ENCODE measurements at places on chromosomes 16 and 17.

DNA sequence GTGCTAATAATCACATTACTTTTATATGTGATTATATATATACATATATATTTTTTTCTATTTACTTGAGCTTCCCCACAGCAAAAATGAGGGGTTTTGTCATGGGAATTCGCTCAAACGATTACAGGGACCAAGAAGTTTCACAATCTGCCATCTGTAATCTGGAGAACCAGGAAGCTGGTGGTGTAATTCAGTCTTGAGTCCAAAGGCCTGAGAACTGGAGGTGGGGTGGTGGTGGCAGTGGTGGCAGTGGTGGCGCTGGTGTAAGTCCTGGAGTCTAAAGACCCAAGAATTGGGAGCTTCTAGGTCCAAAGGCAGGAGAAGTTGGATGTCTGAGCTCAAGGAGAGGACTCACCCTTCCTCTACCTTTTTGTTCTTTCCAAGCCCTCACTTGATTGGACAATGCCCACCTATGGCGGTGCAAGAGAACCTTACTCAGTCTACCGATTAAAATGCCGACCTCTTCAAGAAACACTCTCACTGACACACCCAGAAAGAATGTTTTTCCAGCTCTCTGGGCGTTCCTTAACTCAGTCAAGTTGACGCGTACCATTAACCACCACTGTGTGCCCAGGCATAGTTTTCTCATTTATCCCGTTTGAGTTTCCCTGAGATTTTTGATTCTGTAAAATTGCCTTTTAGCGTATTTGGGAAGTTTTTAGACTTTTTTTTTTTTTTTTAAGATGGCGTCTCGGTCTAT lies 31.9 kb downstream of the POLR2A start:
- DNase-seq, result no peak

DNA sequence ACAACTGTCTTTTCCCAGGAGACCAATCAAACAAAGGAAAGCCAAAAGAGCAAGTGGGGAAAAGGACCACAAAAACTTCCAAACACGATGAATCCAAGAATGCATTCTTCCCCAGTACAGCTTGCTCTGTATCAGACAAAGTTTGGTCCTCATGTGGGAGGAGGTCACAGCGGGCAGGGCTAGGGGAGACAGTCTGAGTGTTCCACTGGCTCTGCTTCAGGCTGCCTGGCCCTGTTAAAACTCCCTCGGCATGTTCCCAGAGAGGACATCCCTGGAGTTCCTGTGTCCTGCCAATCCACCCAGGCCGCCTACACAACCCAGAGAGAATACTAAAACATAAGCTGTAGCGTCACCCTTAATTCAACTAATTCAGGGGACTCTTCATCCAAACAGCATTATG lies 415.1 kb upstream of the DYNLRB2 start:
- no peak for DNase-seq

GRCh38 chr16:30604316-30604947 lies 5.8 kb downstream of the ZNF689 start:
- no peak for DNase-seq

GRCh38 chr17:59848778-59849177 lies 44.0 kb downstream of the TUBD1 start:
- no peak for DNase-seq

- no peak for DNase-seq
Observed at GRCh38 chr17:44354582-44355561, 8.8 kb downstream of the FAM171A2 start.

DNA sequence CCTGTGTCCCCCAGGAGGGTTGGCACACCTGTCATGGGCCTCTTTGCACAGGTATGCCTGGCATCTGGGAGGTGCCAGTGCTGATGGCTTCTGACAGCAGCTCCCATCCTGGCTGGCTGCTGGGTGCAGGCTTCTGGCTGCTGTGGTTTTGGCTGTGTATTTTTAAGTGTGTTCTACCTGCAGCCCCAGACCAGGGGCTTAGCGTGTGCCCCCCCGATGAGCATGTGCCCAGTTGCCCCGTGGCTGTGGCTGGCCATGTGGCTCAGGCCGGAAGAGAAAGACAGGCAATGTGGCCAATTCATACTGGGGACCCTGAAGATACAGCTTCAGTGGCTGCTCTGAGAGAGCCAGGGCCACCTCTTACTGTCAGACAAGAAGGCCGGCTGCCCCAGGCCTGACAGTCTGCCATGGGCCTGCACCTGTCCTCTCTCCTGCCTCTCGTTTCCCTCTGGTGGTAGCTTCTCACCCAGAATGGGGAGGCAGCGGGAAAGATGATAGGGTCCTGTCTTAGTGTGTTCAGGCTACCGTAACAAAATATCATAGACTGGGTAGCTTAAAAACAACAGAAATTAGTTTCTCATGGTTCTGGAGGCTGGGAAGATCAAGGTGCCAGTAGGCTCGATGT lies 37.6 kb upstream of the LGALS9 start:
- DNase-seq, result no peak

DNA sequence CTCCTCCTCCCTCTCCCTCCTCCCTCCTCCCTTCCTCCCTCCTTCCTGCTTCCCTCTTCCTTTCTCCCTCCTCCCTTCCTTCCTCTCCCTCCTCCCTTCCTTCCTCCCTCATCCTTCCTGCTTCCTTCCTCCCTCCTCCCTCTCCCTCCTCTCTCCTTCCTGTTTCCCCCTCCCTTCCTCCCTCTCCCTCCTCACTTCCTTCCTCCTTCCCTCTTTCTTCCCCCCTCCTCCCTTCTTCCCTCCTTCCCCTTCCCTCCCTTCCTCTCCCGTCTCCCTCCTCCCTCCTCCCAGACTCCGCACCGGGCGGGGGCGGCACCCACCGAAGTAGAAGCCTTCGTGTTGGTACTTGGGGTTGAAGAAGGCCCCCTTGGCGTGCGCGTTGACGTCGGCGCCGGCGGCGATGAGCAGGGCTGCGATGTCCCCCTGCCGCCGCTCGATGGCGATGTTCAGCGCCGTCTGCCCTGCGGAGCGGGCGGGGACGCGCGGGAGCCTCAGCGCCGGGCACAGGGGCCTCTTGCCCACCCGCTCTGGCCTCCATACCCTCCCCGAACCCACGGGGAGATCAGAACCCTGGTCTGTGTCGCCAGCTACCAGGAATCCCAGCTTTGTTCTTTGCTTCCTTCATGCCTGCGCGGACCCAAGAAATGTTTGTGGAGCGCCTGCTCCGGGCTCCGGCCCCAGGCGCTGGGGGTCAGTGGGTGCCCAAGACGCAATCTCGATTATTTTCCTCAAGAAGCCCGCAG lies 22.2 kb downstream of the TRPV3 start:
- no peak for DNase-seq

DNA sequence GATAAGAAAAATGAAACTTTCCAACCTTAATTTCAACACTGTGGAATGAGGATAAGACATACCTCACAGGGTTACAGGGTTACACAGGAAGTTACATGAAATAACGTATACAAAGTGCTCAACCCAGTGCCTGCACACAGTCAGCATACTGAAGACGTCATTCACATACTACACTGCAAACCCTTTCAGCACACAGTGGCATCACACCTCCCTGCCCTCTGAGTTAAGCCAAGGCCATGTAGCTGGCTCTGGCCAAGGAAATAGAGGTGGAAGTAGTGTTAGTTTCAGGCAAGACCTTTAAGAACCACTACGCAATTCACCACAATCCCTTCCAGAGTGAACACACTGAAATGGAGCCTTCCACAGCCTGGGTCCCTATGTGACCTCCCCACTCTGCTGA lies 46.6 kb upstream of the GSG1L start:
- no peak for DNase-seq

DNA sequence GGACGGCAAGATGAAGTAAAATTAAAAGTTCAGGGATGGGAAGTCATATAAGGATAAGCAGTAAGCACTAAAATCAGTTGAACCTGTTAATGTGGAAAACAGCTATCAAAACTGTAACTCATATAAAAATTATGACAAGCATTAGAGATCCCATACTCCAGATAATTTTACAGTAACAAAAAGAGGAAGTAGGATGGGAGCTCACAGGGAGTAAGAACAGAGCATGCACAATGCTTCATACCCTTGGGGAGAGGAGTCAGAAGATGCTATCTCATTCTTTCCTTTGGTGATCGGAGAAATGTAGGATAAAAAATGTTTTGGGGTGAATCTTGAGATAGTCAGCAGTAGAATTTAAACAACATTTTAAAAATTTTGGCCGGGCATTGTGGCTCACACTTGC lies 164.7 kb upstream of the CACNG5 start:
- no peak for DNase-seq

- no peak for DNase-seq
Observed at GRCh38 chr16:80260906-80261311, 279.9 kb upstream of the DYNLRB2 start.

GRCh38 chr17:33038740-33039139 lies 47.1 kb downstream of the SPACA3 start:
- no peak for DNase-seq

GRCh38 chr16:1554826-1555445 lies 21.5 kb downstream of the TMEM204 start:
- no peak for DNase-seq

DNA sequence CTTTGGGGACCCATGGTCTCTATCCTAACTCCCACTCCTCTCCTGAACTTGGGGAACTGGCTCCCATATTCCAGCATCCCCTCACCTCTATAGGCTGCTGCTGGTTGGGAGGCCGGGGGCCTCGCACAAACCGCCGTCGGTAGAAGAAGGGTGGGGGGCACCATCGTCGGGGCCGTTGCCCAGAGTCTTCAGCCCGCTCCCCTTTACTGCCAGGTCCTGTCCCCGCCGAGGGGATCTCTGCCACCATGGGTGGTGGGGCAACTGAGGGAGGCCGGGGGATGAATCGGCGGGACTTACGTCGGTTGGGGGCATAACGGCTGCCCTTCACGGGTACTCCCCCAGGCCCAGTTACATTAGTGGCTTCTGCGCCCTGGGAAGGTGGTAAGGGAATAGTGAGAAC lies 4.3 kb downstream of the YBX2 start:
- DNase-seq, result no peak

DNA sequence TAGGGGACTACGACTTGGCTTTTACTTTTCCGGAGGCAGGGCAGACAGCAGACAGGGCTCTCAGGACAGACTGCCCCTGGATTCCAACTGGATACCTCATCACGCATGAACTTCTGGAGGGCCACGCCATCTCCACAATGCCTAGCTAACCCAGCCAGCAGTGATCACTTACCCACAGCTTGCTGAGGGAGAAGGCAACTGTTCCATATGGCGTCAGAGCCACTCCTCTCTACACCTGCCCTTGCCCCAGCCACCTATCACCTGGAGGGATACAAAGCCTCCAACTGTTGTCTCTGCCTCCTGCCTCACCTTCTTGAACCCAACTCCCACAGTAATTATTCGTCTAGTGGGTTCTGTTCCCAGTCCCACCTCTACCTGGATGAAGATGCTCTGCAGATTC lies 8.8 kb downstream of the MYO19 start:
- no peak for DNase-seq

- peak; percentile 73 for DNase-seq
Observed at GRCh38 chr16:72987480-72987901, 60.4 kb downstream of the ZFHX3 start.

DNA sequence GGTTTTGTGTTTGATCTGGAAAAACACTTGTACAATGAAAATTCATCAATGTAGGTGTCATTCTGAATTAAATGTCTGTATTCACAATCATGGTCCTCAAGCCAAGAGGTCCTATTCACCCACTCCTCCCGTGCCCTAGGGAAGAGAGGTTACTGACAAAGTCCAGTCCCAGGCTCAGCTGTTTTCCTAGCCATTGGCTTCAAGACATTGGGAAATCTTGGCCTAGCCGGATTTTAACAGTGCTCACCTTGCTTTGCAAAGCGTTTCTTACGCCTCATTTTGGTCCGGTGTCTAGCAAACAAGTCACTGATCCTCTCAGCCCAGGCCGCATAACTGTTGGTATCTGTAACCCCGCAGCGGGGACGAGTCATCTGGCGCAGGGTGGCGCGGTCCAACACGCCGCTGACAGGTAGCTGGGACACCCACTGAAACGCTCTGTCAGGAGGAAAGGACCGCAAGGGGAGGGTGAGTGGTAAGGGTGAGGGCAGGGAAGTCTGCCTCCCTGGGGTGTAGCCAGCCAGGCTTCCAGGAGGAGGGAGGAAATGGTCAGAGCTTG lies 16.7 kb downstream of the MMP28 start:
- DNase-seq, result no peak

- DNase-seq, result no peak
Observed at GRCh38 chr17:82076018-82076784, 10.6 kb upstream of the DUS1L start.

DNA sequence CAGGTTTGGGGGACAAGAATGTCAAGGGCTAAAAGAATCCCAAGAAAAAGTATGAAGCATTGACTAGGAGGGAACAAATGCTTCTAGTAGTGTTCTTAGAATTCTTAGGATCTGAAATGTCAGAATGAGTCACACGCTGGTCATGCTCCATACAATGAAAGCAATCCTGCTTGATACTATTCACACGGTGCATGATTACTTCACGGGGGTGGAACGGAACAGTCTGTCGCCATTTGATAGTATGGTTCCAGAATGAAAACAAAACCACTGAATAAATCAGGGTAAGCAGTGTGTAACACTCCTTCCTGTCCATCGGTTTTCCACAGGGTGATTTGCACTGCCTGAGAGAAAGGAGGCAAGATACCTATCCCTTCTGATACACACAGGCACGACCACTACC lies 22.9 kb upstream of the YWHAE start:
- DNase-seq, result no peak

- DNase-seq, result no peak
Observed at GRCh38 chr17:65027305-65027704, 29.2 kb downstream of the GNA13 start.

DNA sequence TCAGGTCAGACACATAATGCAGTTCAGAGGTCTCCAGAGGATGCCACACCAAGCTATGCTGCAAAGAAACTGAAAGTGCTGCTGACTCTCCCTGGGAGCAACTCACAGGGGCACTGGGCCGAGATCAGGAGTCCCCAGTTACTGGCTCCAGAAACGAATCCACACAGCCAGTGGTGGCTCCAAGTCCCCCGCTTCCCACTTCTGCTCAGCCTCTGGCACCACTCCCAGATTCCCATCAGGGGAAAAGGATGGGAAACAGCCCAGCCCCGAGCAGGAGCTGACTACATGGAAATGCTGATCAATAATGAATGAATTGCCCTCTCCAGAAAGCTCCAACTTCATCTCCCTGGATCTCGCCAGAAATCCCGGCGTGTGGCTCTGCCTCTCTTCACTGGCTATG lies 62.3 kb upstream of the CDH5 start:
- no peak for DNase-seq

DNA sequence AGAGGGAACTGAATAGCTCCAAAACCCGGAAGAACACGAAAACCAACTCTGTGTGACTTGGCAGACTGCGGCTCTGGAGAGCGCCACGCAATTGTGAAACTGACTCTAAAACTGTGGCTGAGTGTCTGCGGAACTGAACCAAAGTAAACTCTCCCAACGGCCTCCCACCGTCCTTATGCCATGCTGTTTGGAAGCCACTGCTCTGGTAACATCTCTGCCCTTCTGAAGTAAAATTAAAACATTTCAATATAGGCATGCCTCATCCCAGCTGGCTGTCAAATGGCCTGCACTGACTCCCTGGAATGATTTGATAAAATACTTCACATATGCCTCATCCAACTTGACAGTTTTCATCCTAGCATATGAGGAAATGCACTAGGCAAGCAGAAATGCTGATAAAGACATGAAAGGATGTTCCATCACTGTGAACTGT lies 70.2 kb downstream of the PARN start:
- DNase-seq, result no peak
